ENCODE measurements at places on chromosomes 4 and X. TPM values are rescaled to one million over a fixed set of nuclear protein-coding genes. Genes with fewer than 3 reads are reported as not detected.
A peak's percentile ranks its signal among the peaks of the same experiment; 100 is the strongest.

Gene IGSF1
- not detected for total RNA-seq

DNA sequence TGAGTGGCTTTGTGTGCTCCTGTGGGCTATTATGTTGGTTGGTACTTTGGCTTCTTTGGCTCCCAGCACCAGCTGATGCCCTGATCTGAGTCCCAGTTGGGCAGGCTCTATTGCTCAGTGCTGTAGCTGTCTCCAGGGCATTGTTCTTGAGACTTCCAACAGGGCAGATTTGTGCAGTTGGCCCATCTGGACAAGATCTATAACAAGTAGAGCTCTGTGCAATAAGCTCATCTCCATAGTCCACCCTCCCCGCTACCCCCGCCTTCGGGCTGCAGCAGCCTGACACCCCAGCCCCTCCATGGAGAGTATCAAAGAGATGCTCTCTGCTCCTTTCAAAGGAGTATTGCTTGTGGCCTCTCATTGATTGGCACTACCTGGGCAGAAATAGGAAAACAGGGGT is 5.8 kb upstream of the TMEM31 start:
- no peak for DNase-seq

DNA sequence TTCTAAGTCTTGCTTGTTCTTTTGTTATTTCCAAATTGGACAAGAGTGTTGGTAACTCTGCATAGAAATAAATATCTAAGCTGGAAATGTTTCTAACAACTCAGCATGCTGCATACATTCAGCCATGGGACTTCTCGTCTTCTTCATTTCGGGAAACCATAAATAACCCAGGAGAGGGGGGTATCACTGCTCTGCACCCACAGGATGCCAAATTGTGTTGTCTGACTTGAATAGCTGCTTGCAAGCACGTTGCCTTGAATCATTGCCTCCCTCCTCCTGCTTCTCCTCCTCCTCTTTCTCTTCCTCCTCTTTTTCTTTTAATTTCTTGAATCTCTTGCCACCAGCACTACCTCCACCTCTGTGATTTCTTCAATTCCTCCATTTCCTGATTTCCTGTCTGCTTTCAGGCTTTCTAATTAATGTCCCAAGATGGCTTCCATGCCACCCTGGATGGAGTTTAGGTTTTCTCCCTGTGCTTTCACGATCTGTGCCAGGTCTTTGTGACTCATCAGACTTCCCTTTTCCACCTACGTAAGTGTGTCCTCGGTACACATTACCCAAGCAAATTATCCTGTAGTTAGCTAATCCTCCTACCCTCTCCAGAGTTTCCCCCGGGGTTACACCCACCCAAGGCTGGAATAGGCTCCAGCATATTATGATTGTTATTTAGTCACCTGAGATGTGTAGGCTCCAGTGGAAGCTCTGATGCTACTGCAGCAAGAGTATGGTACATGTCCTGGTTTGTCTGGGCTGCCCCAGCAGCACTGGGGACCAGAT is 122.6 kb upstream of the VCX3B start:
- peak; percentile 21 for DNase-seq

DNA sequence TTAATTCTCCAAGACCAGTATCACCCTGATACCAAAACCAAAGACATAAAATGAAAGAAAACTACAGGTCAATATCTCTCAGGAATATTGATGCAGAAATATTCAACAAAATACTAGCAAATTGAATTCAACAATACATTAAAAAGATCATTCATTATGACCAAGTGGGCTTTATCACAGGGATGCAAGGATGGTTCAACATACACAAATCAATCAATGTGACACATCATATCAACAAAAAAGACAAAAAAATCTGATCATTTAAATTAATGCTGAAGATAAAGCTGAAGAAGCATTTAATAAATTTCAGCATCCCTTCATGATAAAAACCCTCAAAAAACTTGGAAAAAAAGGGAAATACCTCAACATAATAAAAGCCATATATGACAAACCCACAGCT is 341.4 kb downstream of the GUCY2F start:
- no peak for DNase-seq

DNA sequence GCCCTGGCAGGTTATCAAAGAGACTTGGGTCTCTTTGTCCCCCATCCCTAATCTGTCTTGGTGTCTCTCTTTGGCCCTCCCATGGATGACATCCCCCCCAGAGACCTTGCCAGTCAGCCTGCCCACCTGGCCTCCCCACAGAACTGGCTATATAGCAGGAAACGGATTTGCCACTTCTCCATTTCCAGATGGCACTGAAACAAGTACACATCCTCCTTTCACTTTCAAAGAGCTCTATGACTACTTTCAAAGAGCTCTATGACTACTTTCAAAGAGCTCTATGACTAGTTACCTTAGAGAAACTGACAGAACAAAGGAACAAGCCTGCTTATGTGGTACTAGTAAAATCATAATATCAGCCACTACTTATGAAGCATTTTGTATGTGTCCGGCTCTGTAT is 175.3 kb downstream of the MAML3 start:
- no peak for DNase-seq

GRCh38 chr4:168731706-168732414 is 235.0 kb downstream of the PALLD start:
- no peak for DNase-seq

Gene LINC00632
- 0.48 TPM for total RNA-seq

- no peak for DNase-seq
Observed at GRCh38 chr4:145301386-145302080, 121.1 kb upstream of the OTUD4 start.

Gene WDR13
- total RNA-seq, result 81.8 TPM

GRCh38 chrX:39492497-39493162 is 605.1 kb downstream of the BCOR start:
- DNase-seq, result no peak

DNA sequence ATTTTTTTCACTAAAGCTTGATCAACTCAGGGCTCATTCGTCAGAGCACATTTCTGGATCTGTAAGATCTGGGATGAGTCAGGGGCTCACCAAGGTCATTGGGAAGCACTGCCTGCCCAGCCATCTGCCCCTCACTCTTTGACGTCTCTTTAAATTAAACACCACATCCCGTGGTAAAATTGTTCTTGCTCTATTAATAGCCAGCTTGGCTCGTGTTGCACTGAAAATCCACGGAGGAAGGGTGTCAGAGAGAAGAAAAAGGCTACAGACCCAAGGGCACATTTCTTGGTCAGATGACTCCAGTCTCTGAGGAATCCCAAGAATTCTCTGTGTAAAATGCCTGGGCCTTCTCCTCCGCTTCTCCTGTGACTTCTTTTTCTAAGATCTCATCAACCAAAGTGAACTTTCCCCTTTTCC is 45.7 kb upstream of the GATB start:
- DNase-seq, result peak; percentile 79

DNA sequence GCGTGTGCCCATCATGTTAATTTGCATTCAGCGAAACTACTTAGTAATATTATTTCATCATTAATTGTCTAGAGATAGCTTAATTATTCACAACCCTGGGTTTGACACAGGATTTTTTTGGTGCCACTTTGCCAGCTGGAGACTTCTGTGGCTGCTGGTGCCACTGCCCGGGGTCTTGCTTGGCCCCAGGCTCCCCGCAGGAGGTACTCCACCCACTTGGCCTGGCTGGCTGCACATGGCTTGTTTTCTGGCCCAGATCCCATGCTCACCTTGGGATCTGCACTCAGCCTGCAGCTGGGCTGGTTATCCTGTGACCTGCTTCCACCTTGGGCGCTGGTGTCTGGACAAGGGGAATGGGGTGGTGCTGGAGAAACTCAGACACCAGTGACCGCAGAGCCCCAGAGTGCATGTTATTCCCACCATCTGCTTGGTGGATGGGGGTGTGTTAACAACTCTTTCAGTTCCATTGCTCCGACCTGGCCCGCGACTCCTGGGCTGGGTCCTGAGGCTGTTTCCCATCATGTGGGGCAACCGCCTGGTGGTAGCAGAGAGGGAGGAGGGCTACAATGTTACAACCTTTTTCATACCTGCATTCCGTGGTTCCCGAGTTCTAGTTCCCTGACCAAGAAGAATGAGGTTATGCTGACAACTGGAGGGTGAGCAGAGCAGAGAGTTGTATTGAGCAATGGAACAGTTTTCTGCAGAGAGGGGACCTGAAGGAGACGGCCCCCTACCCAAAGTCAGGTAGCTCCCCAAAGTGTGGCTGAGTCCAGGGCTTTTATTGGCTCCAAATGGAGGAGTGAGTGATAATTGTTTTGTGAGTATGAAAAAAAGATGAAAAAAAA is 1950.0 kb upstream of the IGFBP7 start:
- DNase-seq, result no peak

Gene GPR173
- 0.72 TPM for total RNA-seq

DNA sequence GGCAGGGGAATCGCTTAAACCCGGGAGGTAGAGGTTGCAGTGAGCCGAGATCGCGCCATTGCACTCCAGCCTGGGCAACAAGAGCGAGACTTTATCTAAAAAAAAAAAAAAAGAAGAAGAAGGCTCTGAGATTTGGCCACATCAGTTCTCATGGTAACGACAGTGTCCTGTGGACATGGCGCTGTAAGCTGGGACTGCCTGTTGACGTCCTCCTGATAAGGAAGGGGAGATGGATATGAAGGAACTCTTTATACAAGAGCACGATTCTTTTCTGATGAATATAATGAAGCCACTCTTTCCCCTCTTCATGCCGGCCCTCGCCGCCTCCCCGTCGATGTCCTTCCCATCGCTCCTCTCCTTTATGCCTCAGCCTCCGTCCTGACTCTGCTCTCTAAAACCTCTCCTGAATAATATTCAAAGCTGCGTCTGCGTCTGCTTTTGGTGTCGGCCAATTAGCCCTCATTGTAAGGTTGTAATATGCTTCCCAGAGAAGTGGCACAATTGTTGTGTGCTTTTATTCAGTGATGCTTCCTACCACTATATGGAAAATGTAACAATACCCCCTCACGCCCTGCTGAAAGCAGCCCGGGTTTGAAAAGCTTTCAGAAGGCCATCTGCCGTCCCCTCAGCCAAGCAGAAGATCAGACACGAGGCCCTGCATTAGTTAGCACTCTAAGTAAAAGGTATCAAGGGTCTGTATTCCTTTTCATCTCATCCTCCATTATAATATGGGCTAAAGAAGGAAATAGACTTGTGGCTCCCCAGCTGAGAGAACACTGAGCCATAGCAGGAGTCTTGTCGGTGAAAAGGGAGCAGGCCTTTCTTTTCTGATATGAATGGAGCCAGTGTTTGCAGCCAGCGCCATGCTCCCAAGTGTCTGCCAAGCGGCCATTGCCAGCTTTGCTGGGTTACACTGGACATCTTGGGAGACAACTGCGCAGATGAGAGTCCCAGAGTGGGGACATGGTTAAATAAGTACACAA is 22.1 kb upstream of the SCOC start:
- DNase-seq, result no peak

DNA sequence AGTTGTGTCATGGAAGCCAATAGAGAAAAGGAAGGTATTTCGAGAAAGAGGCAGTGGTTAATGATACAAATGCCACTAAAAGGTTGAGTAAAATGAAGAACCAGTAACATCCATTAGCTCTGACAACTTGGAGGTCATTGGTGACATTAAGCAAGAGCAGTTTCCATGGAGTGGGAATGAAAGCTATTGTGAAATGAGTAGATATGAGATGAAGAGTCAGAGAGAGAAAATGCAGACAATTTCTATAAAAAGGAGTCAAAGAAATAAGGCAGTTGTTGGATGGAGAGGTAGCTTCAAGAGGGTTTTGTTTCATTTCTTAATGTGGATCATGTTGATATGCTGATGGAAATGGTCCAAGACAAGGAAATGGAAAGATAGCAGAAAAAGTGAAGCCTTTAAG is 9.6 kb upstream of the AMTN start:
- no peak for DNase-seq

DNA sequence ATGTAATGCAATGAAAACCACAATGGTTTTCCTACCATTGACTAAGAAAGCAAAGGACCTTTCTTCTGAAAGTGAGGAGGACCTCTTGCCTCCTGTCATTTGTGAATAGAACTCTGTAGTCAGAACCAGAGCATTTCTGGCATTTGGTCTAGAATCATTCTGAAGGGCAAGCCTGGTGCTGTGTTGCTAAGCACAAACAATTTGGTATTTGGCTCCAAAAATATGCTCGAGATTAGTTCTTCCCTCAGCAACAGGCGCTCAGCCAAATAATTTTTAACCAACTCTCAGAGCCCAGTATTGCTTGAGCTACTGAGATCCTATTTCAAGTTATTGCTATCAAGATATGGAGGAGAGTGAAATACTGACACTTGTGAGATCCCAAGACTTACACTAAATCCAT is 71.0 kb downstream of the SNCA start:
- no peak for DNase-seq

DNA sequence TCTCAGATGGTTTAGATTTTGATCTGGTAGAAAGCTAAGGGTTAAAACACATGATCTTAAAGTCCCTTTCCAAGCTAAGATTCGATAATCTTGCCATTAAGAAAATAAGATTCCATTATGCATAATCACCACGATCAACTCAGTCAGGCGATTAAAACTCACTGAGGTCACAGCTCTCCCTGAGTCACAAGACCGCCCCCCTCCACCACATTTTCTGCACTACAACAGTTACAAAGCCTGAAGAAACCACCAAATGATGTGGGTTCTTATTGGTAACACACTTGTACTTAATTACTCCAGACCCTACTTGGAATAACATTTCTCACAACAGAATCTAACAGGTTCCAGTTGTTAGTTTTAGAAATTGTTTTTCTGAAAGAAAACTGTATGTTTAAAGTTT is 62.8 kb downstream of the SH3KBP1 start:
- no peak for DNase-seq

DNA sequence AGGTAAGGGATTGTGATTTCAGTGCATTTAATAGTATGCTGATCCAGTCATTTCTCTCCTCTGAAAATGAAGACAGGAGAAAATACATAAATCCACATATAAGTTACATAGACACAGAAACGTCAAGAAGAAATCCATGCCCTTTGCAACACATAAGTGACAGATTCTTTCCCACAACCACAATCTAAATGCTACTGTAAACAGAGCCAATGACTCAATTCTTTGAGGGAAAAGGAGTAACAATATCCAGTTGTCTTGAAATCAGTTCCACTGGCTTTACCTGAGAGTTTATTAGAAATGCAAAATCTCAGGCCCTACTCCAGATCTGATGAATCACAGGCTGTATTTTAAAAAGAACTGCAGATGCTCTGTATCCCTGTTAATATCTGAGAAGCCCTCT is 66.4 kb downstream of the ARAP2 start:
- DNase-seq, result no peak

Gene THAP9
- 4.6 TPM for total RNA-seq

Gene SCRG1
- not detected for total RNA-seq

Gene PAGE5
- 3.0 TPM for total RNA-seq

DNA sequence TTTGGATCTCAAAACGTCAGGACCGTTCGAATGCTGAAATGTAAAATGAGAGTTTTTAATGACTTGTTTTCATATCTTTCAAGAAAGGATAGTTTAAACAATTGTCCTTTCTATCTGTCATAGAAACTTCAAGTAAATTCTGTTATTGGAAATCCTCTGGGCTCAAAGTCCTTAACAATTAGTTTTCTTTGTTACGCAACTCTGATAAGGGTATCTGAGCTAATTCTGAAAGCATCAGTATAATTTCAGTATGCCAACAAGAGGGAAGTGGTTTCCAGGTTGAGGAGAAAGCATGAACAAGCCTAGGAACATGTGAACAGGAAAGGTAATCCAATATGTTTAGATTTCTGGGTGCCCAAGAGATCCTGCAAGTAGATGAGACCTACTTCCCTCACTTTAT is 22.0 kb downstream of the ADH7 start:
- no peak for DNase-seq
